Lung (tissue), 17 donors: ENCODE measurements at places on chromosomes 4 and X. TPM values are rescaled to one million over a fixed set of nuclear protein-coding genes. Genes with fewer than 3 reads are reported as not detected.

DNA sequence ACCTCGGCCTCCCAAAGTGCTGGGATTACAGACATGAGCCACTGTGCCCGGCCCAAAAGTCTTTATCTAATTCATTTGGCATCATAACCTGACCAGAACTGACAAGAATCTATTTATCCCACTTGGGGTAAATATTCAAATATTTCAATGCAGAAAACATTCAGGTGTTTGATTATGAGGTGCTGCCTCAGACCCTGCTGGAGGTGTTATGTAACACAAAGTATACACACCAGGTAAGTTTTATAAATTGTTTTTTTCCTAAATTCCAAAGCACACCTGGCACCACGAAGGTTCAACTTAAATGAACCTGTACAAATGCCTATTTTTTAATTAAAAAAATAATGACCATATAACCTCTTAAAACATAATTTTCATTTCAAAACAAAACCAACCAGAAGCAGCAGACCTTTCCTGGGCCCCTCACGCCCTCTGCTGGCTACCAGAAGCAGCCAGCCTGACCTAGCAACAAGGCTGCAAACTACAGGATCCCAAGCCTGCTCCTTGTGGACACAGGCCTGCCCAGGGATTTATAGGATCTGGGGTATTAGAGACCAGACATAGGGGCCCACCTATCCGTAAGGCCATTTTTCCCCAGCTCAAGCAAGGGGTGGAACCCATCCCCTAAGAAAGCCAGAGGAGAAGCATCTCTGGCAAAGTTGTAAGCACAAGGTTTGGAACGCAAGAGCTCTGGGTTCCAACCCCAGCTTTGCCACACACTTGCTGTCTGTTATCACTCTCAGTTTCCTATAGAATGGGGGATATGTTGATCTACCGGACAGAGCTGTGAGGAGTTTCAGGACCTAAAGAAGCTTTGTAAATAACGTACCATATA lies 11.7 kb downstream of the OTUD5 start:
- peak; percentile 61 for DNase-seq

GRIA2 gene
- not detected for total RNA-seq

DNA sequence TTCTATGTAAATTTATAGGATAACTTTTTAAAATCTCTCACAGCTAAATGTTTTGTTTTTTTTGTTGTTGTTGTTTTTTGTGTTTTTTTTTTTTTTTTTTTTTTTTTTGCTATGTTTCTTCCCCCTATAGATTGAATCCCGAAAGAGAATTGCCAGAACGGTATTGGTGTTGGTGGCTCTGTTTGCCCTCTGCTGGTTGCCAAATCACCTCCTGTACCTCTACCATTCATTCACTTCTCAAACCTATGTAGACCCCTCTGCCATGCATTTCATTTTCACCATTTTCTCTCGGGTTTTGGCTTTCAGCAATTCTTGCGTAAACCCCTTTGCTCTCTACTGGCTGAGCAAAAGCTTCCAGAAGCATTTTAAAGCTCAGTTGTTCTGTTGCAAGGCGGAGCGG lies 4.1 kb downstream of the BRS3 start:
- H3K27ac ChIP-seq: no peak overlapping the region
- H3K27me3 ChIP-seq: peaks cover 35% of the 10 kb centered on the region
- DNase-seq: no peak
- no peaks in the 10 kb centered on the region for H3K4me1 ChIP-seq
- H3K4me3 ChIP-seq: no peak overlapping the region

- peaks cover 20% of the 10 kb centered on the region for H3K36me3 ChIP-seq
- DNase-seq: no peak
- H3K4me1 ChIP-seq: no peaks in the 10 kb centered on the region
- H3K4me3 ChIP-seq: no peak overlapping the region
These were observed 18.5 kb downstream of the CC2D2A start for GRCh38 chr4:15488136-15488535.

GRCh38 chr4:122663814-122664610 lies 43.1 kb upstream of the IL21 start:
- H3K4me1 ChIP-seq: no peaks in the 10 kb centered on the region
- H3K4me3 ChIP-seq: no peak overlapping the region
- H3K27ac ChIP-seq: no peak overlapping the region
- DNase-seq: no peak

DNA sequence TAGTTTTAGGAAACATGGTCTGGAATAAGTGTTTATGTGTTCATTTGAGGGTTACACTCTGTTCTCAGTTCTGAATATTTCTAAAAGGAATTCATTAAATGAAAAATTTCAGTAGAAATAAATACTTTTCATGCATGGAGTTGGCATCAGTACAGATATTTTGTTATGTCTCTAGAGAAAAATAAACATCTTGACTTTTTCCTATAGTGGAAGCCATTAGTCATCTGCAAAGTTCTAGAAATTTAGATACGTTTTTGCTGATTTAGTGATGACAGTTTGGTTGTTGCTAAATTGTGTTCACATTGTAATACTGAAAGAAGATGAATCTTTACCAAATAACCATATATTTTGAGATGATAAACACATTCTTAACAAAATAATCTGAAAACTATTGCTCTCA lies 268.2 kb upstream of the TEX13A start:
- no peak for DNase-seq
- no peaks in the 10 kb centered on the region for H3K36me3 ChIP-seq
- no peak overlapping the region for H3K4me3 ChIP-seq
- peaks cover 5% of the 10 kb centered on the region for H3K27me3 ChIP-seq
- no peaks in the 10 kb centered on the region for H3K4me1 ChIP-seq
- no peak overlapping the region for H3K27ac ChIP-seq

DNA sequence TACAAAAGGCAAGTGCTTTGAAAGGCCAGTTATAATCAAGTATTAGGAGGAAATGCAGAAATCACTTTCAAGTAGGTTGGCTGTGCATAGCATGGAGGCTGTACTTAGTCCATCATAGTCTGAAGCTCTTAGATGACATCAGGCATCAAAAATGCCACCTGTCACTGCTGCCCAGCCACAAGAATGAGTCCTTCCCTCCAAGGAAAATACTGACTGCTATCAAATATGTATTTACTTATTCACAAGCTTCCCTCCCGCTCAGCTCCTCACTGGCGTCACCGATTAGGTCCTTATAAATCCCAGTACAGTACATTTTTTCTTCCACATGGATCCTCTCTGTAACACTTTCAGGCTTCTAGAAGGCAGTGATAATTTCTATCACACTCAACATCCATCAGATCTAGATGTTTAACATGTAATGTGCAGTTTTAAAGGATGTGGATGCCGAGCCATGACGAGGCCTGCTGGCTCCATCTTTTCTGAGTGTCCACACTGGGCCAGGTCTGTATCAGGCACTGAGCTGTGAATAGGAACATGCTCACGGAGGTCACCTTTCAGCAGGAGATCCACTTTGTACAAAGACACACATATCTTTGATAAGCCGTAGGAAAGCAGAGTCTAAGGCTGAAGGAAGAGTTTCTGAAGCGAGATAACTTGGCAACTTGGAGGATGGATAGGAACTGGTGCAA lies 121.9 kb downstream of the PALLD start:
- no peaks in the 10 kb centered on the region for H3K27me3 ChIP-seq
- DNase-seq: no peak
- H3K36me3 ChIP-seq: no peaks in the 10 kb centered on the region
- no peak overlapping the region for H3K27ac ChIP-seq

- no peak overlapping the region for H3K4me3 ChIP-seq
- H3K27me3 ChIP-seq: peaks cover 7% of the 10 kb centered on the region
- H3K36me3 ChIP-seq: no peaks in the 10 kb centered on the region
- H3K27ac ChIP-seq: no peak overlapping the region
These were observed 238.8 kb downstream of the GPC3 start for GRCh38 chrX:133746593-133746992.

- peaks cover 37% of the 10 kb centered on the region for H3K27me3 ChIP-seq
- no peak overlapping the region for H3K4me3 ChIP-seq
- no peaks in the 10 kb centered on the region for H3K36me3 ChIP-seq
- no peaks in the 10 kb centered on the region for H3K4me1 ChIP-seq
- no peak overlapping the region for H3K27ac ChIP-seq
- no peak for DNase-seq
These were observed 53.9 kb upstream of the TENM3 start for GRCh38 chr4:182189103-182189878.

- no peaks in the 10 kb centered on the region for H3K36me3 ChIP-seq
- no peak overlapping the region for H3K27ac ChIP-seq
- H3K4me1 ChIP-seq: no peaks in the 10 kb centered on the region
These were observed 75.6 kb downstream of the NPY1R start for GRCh38 chr4:163256680-163257343.

DNA sequence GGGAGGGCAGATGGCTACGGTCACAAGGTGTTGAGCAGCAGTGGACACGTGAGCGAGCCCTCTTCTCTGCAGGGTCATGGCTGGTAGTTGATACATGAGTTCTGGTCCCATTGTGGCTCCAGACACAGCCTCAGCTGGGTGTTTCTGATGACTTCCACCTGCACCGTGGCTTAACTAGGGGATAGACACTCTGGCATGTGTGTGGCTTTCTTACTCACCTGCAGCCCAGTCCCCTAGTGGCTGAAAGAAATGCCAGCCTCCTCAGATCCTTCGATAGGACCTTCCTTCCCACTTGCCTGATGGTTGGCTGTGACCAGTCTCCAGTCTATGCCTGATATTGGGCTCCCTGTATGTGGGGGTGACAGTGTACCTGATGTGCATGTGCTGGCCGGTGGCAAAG lies 5.0 kb downstream of the GPR78 start:
- peaks cover 8% of the 10 kb centered on the region for H3K4me1 ChIP-seq
- DNase-seq: no peak
- no peak overlapping the region for H3K27ac ChIP-seq
- H3K4me3 ChIP-seq: no peak overlapping the region
- no peaks in the 10 kb centered on the region for H3K36me3 ChIP-seq

GRCh38 chr4:95224402-95224801 lies 324.4 kb downstream of the UNC5C start:
- no peaks in the 10 kb centered on the region for H3K4me1 ChIP-seq
- no peak overlapping the region for H3K4me3 ChIP-seq
- no peaks in the 10 kb centered on the region for H3K27me3 ChIP-seq
- H3K27ac ChIP-seq: no peak overlapping the region
